ENCODE measurements at places on chromosomes 4 and X.
A peak's percentile ranks its signal among the peaks of the same experiment; 100 is the strongest.

DNA sequence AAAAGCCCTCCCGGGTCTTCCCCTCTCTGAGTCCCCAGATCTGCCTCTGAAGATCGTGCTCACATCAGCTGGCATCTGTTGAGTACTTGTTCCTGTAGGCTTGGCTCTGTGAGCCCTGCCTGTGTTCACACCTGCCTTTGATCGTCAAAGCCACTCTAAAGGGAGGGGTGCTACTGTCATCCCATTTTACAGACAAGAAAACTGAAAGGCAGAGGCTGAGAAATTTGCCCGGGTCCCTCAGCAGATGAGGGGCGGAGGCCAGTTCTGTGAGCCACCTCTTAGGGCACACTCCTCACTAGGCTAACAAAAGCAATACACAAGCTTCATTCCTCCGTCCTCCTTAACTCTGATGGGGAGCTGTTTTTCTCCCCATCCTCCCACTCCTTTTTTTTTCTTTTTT is 655 bp downstream of the CYTL1 start:
- no peak for DNase-seq

GRCh38 chr4:85180533-85180932 is 214.0 kb upstream of the WDFY3 start:
- DNase-seq = no peak

GRCh38 chr4:11914406-11914805 is 485.7 kb upstream of the HS3ST1 start:
- no peak for DNase-seq

DNA sequence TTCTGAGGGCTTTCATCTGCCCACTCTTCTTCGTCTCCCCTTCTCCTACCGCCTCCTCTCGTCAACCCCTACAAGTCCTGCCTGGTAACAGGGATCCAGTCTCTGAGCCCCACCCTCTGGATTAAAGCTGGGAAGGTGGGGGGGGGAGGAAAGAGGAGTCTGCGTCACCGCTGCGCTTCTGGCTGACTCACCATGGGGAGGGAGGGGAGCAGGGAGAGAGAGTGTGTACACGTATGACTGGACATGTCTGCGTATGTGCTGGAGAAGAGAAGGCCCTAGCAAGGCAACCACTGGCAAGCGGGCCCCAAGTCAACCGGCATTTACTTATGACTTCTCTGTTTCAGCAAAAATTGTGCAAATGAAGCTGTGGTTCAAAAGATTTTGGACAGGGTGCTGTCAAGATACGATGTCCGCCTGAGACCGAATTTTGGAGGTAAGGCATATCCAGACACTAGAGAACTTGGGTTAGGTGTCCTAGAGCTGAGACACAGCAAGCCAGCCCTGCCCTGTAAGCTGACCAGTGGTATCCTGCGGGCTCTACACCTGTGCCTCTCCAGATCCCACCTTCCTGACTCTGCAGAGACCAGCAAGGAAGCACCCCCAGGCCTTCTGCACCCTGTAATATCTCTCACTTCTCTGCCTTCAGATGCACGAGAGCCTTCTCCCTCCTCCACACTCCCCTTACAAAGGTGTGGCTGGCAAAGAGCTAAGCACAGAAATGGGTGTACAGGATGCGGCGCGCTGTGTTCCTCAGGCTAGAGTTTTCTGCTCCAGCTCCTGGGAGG is 2.5 kb downstream of the GABRQ start:
- no peak for DNase-seq

DNA sequence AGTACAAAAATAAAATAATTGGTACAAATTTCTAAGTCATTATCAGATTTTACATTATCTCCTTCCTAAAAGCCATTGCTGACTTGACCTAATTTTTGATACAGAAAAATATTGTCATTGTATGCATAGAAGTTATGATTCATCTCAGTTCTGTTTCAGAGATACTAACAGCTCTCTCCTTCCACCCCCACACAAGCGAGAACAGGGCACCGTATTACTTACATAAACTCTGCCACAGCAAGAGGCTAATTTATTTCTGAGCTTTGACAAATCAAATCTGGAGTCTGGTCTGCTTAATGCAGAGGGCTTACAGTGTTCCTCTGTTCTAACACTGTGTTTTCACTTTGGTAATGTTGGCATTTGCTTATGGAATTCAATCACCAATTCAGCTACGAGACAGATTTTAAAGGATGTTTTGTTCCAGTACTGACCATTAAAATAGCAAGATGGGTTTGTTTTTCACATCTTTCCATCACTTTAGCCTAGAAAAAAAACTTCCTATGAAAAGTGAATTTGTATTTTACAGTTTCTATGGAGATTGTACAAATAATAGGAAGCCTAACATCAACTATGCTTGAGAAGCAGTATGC is 181.8 kb downstream of the USP46 start:
- no peak for DNase-seq

GRCh38 chrX:14056206-14056605 is 26.5 kb upstream of the GEMIN8 start:
- DNase-seq = no peak

DNA sequence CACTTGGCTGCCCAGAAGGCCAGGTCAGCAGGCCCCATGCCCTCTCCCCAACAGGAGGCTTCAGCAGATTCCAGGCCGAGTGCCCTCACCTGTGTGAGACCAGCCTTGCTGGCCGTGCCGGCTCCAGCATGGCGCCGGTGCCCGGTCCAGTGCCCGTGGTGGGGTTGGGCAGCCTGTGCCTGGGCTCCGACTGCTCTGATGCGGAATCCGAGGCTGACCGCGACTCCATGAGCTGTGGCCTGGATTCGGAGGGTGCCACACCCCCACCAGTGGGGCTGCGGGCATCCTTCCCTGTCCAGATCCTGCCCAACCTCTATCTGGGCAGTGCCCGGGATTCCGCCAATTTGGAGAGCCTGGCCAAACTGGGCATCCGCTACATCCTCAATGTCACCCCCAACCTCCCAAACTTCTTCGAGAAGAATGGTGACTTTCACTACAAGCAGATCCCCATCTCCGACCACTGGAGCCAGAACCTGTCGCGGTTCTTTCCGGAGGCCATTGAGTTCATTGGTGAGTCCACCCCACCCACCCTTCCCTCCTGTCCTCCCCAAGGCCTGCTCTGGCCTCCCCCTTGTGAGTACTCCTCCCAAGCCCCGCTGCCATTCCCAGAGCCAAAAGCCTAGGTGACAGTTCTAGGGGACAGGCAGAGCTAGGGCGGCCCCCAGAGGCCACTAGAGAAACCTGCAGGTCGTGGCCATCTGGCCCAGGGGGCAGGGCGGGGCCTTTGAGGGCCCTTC is 2.3 kb downstream of the DUSP9 start:
- peak; percentile 37 for DNase-seq

GRCh38 chrX:130896802-130897501 is 6.1 kb downstream of the ENOX2 start:
- peak; percentile 59 for DNase-seq

GRCh38 chrX:93422693-93423092 is 250.7 kb downstream of the NAP1L3 start:
- peak; percentile 24 for DNase-seq

DNA sequence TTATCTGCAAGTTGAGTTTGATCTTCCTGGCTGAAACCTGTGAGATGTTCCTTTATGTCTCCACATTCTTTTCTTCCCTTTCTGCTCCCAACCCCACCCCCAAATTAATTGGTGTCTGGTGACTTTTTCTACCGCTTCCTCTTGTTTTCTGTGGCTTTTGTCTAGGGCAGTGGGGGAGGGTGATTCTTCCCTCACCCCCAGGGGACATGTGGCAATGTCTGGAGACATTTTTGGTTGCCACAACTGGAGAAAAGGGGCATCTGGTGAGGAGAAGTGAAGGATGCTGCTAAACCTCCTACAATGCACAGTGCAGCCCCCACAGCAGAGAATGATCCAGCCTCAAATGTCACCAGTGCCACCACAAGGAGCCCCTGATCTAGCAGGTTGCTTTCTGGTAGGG is 152.9 kb downstream of the NHS start:
- no peak for DNase-seq

DNA sequence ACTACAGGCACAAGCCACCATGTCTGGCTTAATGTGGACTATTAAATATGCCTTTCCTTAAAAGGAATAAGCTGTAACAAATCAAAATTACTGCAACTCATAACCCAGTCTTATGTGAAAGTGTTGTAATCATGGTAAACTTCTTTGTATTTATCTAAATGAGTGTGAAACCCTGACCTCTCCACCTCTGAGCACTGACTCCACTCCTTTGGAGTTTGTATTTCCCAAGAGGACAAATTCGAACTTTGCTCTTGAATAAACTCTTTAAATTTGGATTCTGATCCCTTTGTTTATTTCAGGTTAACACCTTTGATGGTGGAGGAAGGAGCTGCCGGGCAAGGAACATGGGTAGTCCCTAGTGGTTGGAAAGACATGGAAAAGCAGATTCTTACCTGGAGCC is 48.3 kb upstream of the FAM9A start:
- DNase-seq = no peak

GRCh38 chr4:110886856-110887255 is 264.0 kb upstream of the PITX2 start:
- no peak for DNase-seq

DNA sequence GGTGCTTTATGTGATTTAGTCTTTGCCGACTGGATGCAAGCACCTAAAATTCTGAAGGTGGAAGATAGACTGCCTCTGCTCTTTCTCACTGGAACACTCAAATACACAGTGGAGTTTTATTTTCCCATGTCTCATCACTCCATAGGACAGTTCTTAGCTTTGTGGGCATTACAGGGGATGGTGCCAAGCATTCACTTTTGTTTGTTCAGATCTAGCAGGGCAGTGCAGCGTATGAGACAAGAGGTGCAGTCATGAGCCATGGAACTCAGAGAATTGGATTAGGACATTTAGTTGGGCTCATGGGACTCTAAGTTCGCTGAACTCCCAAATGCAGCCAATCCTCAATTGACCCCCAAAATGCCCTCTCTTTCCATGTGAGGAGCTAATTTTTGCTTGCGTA is 1136.9 kb upstream of the PRKX start:
- DNase-seq = no peak

- DNase-seq = no peak
These were observed 43.6 kb upstream of the TBC1D9 start for GRCh38 chr4:140799686-140800225.

DNA sequence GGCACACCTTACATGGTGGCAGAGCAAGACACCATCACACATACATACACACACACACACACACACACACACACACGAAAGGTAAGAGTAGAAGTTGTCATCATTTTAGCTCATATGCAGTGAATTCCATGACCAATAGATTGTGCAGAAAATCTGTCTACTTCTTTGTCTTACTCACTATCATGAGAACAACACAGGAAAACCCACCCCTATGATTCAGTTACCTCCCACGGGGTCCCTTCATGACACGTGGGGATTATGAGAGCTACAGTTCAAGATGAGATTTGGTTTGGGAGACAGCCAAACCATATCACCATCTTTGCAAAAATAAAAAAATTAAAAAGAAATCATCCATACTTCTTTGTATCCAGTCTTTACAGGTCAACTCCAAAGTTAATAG is 221.1 kb downstream of the BMPR1B start:
- DNase-seq = peak; percentile 27

- no peak for DNase-seq
These were observed 169.2 kb downstream of the SPCS3 start for GRCh38 chr4:176489001-176489400.

DNA sequence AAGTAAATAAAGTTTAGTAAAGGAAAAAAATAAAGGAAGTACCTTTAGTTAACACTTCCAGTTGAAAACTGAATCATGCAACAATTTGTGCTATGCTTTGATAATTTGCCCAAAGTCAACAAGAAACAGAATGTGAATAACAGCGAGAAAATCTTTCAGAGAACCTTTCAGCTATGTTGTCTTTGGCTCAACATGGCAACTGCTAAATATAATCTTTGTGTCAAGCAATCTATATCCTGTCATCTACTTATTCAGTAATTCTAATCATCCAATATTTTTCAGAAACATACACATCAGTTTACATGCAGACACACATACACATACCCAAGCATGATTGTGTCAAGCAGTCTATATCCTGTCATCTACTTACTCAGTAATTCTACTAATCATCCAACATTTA is 136.0 kb upstream of the PABPC4L start:
- no peak for DNase-seq

- no peak for DNase-seq
These were observed 40.3 kb downstream of the MED28 start for GRCh38 chr4:17654701-17655100.

DNA sequence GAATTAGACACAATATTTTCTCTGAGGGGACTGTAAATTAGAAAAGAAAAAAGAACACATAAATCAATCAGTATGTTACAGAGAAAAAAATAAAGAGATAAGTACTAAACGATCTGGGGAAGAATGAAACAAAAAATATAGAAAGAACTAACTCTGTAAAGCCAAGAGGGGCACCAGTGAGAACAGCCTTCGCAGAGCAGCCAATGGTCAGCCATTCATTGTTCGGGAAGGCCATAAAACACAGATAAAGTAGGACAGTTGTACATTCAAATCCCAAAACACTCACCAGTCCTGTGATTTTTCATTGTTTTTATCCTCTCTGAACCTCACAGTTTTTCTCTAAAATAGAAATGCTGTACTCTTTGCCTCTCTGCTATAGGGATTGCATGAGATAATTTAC is 127.9 kb downstream of the NEK1 start:
- DNase-seq = peak; percentile 20

DNA sequence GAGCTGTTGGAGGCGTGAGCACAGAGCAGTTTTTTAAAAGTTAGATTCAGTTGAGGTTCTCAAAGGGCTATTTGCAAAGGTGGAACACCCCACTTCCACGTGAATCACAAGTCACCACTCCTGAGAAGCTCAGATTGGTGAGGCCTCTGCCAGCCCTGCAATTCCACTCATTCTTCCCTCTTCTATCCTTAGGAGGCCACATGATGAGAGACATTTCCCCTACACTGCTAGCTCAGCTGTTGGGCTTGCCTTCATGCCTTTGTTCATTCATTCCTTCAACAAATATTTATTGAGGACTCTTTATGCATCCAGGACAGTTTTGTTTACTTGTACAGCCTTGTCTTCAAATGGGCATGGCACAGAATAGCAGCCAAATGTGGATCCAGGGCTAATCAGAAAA is 3.7 kb downstream of the SRPX2 start:
- DNase-seq = peak; percentile 20

GRCh38 chrX:39133971-39134370 is 332.7 kb downstream of the MID1IP1 start:
- no peak for DNase-seq

DNA sequence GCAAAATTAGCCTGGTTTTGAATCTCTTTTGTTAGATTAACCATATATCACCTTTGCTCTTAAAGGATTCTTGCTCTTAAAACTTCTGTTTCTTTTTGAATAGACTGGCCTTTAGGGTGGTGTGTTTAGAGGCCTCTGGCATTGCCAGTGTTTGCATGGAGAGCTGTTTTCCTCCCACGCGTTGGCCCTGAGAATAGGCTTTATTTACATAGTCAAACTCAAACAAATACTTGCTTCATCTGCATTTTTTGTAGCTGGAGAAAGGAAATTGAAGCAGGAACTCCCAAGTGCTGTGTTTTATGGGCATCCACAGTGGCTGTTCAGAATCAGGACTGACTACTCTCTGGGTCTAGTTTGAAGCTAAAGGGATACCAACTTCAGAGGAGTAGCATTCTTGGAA is 2.7 kb downstream of the SHROOM2 start:
- peak; percentile 5 for DNase-seq

- DNase-seq = no peak
These were observed 93.4 kb downstream of the RS1 start for GRCh38 chrX:18578546-18578945.

All from GM23248 (cell line).